ENCODE measurements at places on chromosomes 4 and X. TPM values are rescaled to one million over a fixed set of nuclear protein-coding genes. Genes with fewer than 3 reads are reported as not detected.

The VSIG4 gene
- total RNA-seq: 4.4 TPM

The CENPVL2 gene
- not detected for total RNA-seq

The SLC9B1 gene
- total RNA-seq: 2.9 TPM

The CDKN2AIP gene
- total RNA-seq: 28.8 TPM

The CITED1 gene
- 1.5 TPM for total RNA-seq

The KDR gene
- 14.2 TPM for total RNA-seq

The ZNF718 gene
- total RNA-seq: 10.1 TPM

The POU4F2 gene
- not detected for total RNA-seq

- no peaks in the 10 kb centered on the region for H3K36me3 ChIP-seq
- no peak for DNase-seq
- no peaks in the 10 kb centered on the region for H3K27me3 ChIP-seq
- no peak overlapping the region for H3K27ac ChIP-seq
Observed at GRCh38 chrX:69844636-69845035, 205.1 kb downstream of the AWAT2 start.

- no peak overlapping the region for H3K4me3 ChIP-seq
- H3K36me3 ChIP-seq: no peaks in the 10 kb centered on the region
- peak; percentile 7 for DNase-seq
- no peaks in the 10 kb centered on the region for H3K4me1 ChIP-seq
- no peaks in the 10 kb centered on the region for H3K27me3 ChIP-seq
Observed at GRCh38 chr4:2081540-2081939, 22.4 kb downstream of the NAT8L start.

- no peak for DNase-seq
- no peak overlapping the region for H3K27ac ChIP-seq
- H3K36me3 ChIP-seq: no peaks in the 10 kb centered on the region
- no peaks in the 10 kb centered on the region for H3K27me3 ChIP-seq
Observed at GRCh38 chr4:85128246-85129204, 162.0 kb upstream of the WDFY3 start.

GRCh38 chrX:76076124-76076523 is 96.7 kb upstream of the PBDC1 start:
- no peak overlapping the region for H3K27ac ChIP-seq
- H3K27me3 ChIP-seq: no peaks in the 10 kb centered on the region
- no peaks in the 10 kb centered on the region for H3K36me3 ChIP-seq

DNA sequence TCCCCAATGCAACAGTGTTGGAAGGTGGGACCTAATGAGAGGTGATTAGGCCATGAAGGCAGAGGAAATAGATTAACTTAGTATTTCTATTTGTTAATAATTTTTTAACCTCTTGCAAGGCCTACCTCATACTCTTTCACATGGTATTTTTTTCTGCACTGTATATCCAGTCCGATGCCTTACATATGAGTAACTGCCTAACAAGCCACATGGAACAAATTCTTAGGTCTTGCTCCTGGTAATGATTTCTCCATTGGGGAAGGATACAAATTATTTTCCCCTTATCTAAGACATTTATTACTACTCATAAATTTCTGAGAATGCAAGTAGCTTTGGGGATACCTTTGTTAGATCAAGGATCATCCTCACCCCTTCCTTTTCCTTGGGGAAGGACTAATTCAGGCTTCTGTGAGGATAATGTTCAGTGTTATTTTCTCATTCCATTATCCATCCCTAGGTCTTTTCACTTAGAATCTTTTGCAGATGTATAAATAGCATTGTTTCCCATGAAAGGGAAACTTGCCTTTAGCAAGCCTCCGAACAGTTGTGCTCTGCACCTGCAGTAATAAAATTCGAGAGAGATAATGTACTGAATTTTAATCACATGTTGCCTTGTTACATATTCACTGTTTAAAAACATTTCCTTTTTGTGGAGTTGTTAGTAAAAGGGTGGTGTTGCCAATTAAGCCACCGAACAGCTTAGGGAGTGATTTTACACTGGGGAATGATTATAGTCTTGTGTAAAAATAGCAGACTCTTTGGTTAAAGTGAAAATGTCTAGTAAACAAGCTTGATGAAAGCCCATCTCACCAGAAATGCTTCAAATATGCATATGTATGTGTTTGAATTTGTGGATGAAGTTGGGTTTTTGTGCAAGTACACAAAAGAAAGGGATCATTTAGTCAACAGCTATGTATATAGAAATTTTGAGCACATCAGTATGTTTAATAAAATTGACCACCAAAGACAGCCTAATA is 89.9 kb downstream of the CFAP299 start:
- H3K36me3 ChIP-seq: no peaks in the 10 kb centered on the region
- no peak overlapping the region for H3K4me3 ChIP-seq
- DNase-seq: no peak
- no peak overlapping the region for H3K27ac ChIP-seq

GRCh38 chrX:117532339-117532738 is 584.3 kb downstream of the KLHL13 start:
- no peaks in the 10 kb centered on the region for H3K36me3 ChIP-seq
- no peaks in the 10 kb centered on the region for H3K27me3 ChIP-seq
- no peak overlapping the region for H3K27ac ChIP-seq
- no peaks in the 10 kb centered on the region for H3K4me1 ChIP-seq
- no peak overlapping the region for H3K4me3 ChIP-seq
- DNase-seq: no peak

GRCh38 chr4:118284169-118284568 is 68.6 kb downstream of the PRSS12 start:
- H3K4me3 ChIP-seq: no peak overlapping the region
- H3K36me3 ChIP-seq: no peaks in the 10 kb centered on the region
- peaks cover 3% of the 10 kb centered on the region for H3K4me1 ChIP-seq
- DNase-seq: no peak

DNA sequence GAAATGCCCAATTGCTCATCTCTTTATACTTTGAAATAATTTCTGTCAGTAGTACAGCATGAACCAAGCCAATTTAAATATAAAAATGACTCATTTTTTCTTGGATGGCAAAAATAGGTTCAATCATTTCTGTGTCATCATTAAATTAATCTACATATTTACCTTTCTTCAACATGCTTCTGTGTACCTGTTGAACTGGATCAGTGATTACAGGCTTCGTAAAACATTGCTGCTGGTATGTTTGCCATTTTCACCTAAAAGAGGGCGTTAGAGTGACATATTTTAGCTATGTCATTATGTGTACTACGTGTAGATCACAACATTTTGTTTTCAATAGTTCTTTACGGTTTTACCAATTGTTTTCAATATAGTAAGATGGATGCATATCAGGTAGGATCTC is 340.5 kb upstream of the MAOA start:
- no peaks in the 10 kb centered on the region for H3K36me3 ChIP-seq
- no peak overlapping the region for H3K27ac ChIP-seq
- no peak for DNase-seq
- no peaks in the 10 kb centered on the region for H3K27me3 ChIP-seq
- no peaks in the 10 kb centered on the region for H3K4me1 ChIP-seq
- no peak overlapping the region for H3K4me3 ChIP-seq

DNA sequence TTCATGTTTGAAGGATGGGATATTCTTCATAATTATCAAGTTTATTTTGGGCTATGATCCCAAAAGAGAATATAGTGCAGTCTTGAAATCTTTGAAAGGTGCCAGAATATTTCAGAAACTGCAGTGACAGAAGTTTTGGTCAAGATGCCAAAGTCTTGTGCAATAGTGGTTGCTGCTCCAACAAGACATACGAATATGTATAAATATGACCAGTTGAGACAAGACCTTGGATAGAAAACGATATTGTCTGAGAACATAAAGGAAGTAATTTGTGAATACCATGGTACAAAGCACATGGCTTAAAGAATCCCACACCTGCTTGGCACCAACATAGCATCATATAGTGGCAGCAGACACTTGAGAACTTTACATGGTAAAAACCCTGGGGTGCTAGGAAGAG is 48.6 kb upstream of the AMELX start:
- no peak overlapping the region for H3K27ac ChIP-seq
- H3K4me3 ChIP-seq: no peak overlapping the region
- no peaks in the 10 kb centered on the region for H3K36me3 ChIP-seq
- DNase-seq: no peak
- H3K4me1 ChIP-seq: no peaks in the 10 kb centered on the region

GRCh38 chrX:70141373-70141772 is 8.1 kb downstream of the IGBP1 start:
- H3K4me3 ChIP-seq: no peak overlapping the region
- no peaks in the 10 kb centered on the region for H3K4me1 ChIP-seq
- H3K36me3 ChIP-seq: no peaks in the 10 kb centered on the region
- no peaks in the 10 kb centered on the region for H3K27me3 ChIP-seq
- H3K27ac ChIP-seq: no peak overlapping the region
- DNase-seq: no peak

- no peaks in the 10 kb centered on the region for H3K36me3 ChIP-seq
- no peaks in the 10 kb centered on the region for H3K4me1 ChIP-seq
- DNase-seq: no peak
- H3K4me3 ChIP-seq: no peak overlapping the region
- no peak overlapping the region for H3K27ac ChIP-seq
- no peaks in the 10 kb centered on the region for H3K27me3 ChIP-seq
Observed at GRCh38 chr4:65789805-65790204, 119.5 kb upstream of the EPHA5 start.

DNA sequence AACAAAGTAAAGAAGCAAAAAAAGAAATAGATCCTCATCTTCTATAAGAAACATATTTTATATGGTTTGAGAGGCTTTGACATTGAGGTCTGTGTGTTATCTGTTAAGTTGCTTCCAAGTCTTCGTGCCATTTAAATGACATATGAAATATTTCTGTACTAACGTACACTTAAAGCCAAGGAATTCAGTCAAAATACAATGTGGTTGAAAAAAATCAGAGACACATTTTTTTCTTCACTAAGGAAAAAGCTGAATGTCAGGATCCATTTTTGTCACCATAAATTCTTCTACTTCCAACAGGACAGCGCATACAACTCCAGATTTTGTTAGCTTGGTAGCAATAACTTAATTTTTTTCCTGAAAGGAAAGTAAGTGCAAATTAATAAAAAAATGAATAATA is 168.5 kb downstream of the FAT4 start:
- no peaks in the 10 kb centered on the region for H3K27me3 ChIP-seq

- no peak overlapping the region for H3K4me3 ChIP-seq
- DNase-seq: no peak
- H3K4me1 ChIP-seq: no peaks in the 10 kb centered on the region
- H3K27me3 ChIP-seq: no peaks in the 10 kb centered on the region
- H3K27ac ChIP-seq: no peak overlapping the region
Observed at GRCh38 chr4:128782076-128782715, 27.3 kb upstream of the JADE1 start.

DNA sequence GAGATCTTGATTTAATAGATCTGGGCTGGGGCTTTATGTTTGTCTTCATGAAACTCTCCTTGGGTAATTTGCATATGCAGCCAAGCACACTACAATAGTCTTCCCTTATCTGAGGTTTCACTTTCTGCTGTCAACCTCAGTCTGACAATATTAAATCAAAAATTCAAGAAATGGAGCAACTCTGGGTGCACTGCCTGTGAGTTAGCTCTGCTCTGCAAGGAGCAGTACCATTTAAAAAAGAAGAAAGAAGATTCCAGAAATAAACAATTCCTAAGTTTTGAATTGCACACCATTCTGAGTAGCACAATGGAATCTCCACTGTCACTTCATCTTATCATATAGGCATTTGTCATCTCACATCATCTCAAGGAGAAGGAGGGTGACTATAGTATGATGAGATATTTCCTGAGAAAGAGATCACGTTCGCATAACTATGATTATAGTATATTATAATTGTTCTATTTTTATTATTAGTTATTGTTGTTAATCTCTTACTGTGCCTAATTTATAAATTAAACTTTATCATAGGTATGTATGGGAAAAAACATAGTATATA is 9.4 kb downstream of the FNIP2 start:
- peaks cover 3% of the 10 kb centered on the region for H3K4me1 ChIP-seq
- H3K27ac ChIP-seq: no peak overlapping the region
- no peak overlapping the region for H3K4me3 ChIP-seq
- no peak for DNase-seq
- H3K36me3 ChIP-seq: no peaks in the 10 kb centered on the region

DNA sequence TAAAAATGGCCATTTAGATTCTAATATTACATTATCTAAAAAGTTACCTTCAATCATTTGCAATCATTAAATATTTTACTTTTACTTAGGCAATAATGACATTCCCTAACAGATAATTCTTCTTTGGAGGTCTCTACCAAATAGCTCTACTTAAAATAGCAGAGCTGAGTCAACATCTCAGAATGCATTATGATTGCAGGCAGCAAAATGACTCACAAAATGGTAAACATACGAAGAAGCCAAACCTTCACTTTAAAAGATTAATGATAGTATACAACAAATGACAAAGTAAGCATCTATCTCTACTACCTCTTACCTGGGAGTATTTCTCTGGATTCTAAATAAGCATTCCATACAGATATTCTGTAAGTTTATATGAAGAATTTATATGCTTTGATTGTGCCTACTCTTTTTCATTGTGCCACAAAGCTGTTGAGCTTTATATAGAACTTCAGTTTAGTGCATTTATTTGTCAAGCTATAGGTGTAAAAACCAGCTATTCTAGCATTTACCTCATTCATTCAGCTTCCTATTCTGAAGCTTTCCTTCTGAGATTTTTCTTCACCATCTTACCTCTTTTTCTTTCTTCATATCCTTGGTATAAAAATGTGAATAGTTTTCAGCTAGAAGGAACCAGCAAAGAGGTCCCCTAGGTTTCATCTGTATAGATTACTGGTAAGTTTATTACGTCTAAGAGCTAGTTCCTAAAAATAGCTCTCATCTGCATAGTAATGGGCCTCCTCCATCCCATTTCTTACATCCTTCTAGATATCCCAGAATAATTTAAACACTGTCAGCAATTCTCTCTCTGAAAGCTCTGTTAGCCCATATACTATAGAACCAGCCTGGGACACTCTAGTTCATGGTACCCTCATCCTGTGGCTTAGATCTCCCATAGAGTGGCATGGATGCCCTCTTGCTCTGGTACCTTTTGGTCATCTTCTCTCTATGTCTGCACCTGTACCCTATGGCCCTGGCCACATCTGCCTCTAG is 17.2 kb upstream of the SPCS3 start:
- no peaks in the 10 kb centered on the region for H3K4me1 ChIP-seq
- no peaks in the 10 kb centered on the region for H3K27me3 ChIP-seq
- no peak for DNase-seq
- no peak overlapping the region for H3K27ac ChIP-seq
- no peak overlapping the region for H3K4me3 ChIP-seq

DNA sequence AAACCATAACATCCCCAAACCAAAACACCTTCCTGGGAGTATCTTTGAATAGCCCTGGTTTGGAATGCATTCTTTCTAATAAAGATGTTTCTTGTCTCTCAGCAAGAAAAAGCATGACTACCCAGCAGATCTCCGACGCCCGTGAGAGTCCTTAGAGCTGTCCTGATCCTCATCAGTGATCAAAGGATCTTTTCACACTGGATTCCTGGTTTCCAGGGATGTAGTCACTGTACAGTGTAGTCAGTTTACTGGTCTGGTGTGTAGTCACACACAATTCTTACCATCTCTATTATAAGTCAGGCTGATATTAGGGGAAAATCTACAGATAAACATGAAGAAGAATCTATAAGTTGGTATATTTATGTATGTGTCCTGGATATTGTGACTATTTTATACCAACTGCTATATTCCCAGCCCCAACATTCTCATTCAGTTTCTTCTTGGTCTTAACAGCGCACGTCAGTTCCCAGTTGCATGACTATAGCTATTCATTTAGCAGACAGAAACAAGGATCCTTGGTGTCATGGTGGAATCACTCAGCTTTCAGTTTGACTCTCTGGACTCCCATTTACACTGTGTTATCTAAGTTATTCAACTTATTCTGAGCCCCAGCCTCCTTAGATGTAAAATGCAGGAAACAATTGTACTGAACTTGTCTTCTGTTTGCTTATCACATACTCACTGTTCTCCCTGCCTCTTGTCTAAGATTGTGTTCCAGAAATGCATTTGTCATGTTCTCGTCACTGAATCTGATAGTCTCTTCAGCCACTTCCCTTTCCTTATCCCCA is 68.3 kb downstream of the SLIT2 start:
- no peaks in the 10 kb centered on the region for H3K27me3 ChIP-seq
- H3K36me3 ChIP-seq: no peaks in the 10 kb centered on the region
- no peak for DNase-seq
- no peak overlapping the region for H3K4me3 ChIP-seq
- H3K27ac ChIP-seq: no peak overlapping the region
